Activated naive CD4-positive, alpha-beta T cell (primary cell): ENCODE measurements at places on chromosomes 2 and 18.

DNA sequence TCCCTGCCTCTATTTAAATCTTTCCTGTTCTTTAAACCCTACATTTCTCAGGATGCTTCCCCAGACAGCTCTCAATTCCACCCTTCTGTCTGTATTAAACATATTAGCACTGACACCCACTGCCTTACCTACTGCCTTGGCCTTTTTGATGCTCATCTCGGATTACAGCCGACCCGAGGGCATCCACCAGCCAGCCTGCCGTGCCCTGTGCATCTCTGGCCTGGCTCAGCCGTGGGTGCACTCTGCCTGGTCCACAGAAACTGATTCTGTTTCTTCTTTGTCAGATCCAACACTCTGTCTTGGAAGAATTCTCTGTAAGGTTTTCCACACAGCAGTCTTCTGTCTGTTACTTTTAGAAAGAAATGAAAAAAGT is 27.2 kb downstream of the TANC1 start:
- no peak for DNase-seq

- no peak for DNase-seq
Observed at GRCh38 chr2:150370561-150370960, 116.9 kb downstream of the RND3 start.

- DNase-seq = peak; percentile 2
Observed at GRCh38 chr18:58525517-58525916, 103.4 kb downstream of the ALPK2 start.

GRCh38 chr2:6960659-6961058 is 43.4 kb downstream of the RNF144A start:
- DNase-seq = no peak

DNA sequence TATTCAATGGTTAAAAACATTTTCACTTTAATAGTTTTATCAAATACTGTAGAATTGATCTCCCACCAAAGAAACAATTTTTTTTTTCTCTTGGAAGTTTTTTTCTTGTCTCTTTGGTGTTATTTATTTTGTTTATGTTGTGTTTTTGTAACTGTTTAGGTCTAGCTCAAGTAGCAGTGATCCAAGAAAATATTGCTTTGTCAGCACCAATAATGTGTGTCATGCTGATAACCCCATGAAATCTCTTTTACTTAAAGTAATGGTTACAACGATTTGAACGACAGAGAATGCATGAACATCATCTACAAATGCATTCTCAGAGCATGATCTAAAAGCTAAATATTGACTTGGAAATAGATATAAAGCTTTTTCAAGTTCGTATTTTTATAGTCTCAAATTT is 122.9 kb downstream of the DOK6 start:
- DNase-seq = no peak

- no peak for DNase-seq
Observed at GRCh38 chr18:63083555-63083954, 236.0 kb downstream of the BCL2 start.

DNA sequence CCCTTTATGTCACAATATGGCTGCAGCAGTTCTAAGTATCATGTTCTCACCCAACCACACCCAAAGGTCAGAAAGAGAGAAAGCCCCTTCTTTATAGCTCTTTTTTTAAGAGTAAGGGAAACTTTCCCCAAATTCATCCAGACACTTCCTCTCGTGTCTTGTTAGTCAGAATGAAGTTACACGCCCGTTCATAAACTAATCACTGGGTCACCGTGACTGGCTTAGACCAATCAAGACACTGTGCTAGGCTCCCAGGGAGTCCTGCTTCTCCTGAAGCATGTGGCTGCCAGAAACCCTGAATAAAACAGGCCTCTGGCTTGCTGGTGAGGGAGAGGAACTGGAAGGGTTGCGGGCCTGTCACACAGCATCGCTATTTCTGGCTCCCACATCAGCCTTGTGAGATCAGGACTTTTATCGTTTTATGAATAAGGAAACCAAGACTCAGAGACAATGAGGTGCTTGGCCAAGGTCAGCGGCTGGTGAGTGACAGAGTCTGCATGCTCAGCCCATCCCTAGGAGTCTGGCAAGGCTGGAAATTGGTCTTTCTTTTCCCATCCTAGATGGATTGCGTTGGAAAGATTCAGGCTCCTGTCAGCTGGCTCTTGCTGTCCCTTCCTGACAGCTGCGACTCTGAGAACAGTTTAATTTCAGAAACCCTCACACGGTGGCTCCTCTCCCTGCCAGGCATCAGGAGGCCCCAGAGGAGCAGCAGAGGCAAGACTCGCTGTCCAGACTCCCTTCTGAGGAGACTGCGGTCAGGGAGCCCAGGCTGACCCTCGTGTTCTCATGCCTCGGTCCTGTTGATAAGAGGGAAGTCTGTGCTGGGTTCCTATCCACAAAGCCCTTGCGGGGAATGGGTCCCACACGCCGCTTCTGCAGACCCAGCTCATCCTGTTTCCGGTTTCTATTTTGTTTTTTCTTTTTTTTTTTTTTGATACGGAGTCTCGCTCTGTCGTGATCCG is 104.5 kb upstream of the TAF1B start:
- no peak for DNase-seq

GRCh38 chr2:173669271-173669853 is 295.8 kb downstream of the SP3 start:
- no peak for DNase-seq

DNA sequence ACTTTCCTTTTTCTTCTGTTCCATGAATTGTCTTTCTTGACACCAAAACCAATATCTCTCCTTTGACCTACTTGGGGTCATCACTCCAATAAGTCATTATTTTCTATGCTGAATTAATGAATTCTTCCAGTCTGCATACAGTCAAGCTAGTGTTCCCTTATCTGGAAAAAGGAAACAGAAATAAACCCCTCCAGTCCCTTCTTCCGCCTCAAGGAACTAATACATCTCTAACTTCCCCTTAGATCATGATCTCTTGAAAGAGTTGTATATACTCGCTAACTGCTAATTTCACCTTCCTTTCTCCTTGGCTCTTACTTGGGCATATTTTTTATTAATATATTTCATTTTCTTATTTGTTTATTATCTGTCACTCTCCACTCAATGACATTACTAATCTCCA is 7.3 kb upstream of the ARHGAP15 start:
- no peak for DNase-seq

DNA sequence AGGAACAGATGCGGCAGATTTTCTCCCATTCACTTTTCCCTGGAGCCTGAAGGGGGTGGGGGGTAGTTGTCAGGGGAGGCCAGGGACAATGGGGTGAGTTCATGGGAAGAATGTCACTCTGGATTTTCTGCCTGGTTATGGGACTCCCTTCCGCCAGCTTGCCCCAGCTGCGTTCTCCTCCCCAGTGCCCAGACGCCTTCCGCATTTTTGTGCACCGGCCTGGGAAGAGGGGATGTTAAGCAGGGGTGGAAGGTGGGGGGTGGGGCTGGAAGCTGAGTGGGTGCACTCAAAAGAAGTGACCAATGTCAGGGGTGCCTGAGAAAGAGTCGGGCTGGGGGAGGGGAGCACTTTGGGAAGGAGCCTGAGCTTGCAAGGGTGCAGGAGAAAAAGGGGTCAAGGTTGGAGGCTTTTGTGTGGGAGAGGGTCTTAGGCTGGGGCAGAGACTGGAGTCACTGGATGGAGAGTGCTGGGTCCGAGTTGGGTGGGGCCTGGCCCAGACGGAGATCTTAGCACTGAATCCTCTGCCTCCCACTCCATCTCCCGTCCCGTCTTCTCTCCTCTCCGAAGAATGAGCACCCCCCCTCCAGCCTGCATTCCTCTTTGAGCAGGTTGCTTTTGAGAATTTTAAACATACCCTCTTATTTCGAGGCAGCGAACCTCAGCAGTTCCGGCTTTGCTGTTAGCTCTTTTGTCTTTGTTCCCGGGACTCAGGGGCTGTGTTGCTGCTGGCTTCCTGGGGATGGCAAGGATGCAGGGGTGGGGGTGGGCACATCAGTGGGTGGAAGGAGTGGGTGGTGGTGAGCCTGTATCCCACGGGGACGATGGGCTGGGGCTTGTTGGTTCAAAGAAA is 2.7 kb downstream of the IGFBP2 start:
- no peak for DNase-seq

DNA sequence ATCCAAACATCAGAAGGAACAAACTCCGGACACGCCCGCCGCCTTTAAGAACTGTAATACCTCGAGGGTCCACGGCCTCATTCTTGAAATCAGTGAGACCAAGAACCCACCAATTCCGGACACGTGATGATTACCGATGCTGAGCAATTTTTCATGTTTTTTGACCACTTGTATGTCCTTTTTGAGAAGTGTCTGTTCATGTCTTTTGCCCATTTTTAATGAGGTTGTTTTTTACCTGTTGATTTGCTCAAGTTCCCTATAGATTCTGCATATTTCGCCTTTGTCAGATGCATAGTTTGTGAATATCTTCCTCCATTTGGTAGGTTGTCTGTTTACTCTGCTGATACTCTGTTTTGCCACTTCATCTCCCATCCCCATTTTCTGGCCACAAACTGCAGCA is 150.4 kb downstream of the IRS1 start:
- no peak for DNase-seq

DNA sequence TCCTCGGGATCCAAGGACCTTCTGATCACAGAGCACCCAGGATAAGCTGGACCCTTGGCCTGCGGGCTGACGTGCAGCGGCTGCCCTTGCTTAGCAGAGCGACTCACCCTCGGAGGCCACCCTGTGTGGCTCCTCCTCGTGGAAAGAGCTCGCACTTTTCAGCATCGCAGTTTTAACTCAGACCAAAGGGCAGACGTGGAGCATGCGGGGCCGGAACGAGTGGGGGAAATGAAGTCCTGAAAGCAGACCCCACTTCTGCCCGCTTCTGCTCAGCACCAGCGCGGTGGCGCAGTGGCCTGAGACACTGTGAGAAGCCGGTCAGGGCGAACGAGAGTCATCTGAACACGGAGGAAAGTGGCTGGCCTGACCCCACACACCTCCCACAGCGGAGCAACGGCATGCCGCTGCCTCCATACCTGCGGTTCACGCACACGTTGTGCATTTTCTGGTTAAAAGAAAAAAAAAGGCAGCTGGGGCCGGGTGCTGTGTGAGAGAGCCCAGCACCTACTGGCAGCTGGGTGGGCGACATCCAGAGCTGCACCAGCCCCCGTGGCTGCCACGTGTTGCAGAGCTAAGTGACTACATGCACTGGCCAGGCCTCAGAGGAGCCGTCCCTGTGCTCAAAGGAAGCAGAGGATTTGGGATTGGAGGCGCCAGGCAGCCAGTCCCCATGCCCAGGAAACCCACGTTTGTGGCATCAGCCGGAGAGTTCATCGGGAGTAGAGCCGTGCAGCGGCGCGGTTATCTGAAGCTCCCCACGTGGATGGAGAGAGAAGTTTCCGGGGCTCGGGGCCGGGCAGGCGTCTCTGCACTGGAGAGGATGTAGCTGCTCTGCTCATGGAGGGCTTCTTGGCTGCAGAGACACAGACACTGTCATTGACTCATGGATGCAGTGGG is 89.7 kb downstream of the USP40 start:
- no peak for DNase-seq

DNA sequence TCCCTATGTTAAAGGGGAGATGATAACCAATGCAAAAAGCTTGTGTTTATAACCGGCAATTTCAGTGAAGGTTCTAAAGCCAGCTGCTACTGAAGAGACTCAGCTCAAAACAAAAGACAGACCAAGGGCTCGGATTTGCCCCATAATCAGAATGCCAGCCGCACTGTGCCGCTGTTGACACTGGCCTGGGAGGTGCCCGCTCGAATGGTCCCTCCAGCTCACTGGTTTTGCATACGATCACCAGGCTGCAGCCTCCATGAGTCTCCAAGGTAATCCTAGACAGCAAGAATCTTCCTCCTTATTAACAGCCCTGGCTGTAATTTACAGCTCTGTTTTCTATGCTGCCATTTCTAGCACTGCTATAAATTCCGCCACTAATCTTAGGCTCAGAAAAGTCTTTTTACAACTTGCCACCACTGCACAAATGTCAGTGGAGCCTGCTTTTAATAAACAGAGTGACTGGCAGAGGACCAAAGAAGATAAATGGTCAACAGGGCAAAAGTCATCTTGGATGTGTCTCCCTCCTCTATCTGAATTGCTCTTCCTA is 155.7 kb upstream of the SH3BP4 start:
- DNase-seq = no peak

DNA sequence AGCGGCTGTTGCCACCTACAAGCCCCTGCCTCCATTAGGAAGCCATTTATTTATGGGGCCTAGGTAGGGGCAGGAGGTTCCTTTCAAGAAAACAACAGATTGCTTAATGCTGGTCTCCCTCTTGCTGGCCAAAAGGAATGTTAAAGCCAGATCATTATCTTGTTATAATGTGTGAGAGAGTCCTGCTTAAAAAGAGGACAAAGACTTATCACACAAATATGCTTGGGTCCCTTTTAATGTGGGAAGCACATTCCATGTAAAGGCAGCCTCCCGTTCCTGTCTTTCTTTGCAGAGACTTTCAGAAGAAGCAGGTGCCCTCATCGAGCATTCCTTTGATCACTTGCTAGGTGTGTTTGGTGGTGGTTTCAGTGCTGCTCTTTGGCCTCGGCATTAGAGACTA is 76.4 kb downstream of the AGAP1 start:
- DNase-seq = no peak

- no peak for DNase-seq
Observed at GRCh38 chr18:32915516-32915915, 142.7 kb upstream of the KLHL14 start.

DNA sequence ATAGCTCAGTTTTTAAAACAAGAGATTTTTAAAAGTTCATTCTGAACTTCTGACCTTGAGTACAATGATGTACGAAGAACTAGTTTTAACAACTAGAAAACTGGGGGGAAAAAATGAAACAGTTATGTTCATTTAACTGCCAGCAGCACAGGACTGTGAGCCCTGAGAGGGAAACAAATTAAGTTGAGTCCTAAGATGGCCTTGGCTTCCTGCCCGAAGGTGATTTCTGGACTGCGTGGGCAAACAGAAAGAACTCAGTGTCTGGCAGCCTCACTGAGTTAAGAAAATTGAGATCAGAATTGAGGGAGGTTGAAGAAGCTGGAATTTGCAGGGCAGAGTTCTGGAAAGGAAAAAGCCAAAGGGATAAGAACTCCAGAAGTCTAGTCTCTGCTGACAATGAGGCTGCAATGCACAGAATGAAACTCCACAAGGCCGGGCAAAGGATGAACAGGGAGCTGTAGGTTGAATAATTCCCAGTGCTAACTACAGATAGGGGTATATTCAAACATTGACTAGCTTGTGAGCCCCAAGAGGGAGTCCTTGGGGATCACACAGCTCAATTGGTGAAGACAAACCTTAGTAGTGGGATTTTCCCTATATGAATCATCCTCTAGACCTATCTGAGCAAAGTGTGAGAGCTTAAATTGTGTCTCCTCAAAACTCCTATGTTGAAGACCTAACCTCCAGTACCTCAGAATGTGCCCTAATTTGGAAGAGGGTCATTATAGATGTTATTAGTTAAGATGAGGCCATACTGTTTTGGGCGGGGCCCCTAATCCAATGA is 13.1 kb upstream of the CRACDL start:
- DNase-seq = no peak

DNA sequence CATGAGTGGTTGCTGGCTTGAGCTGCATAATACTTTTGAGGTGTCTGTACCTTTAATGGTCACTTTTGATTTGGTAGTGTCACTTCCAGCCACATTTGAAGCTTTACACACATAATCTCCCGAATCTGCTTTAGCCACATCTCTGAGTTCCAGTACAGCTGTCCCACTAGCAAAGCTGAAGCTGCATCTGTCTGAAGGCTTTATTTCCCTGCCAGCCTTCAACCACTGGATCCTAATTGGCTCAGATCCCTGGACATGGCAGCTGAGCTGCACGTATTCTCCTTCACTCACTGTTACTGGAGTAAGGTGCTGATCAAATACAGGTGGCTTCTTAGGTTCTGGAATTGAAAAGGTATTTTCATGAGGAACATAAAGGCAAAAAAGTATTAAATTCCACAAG is 99.7 kb downstream of the TTN start:
- no peak for DNase-seq

GRCh38 chr2:34936089-34936488 is 1337.0 kb upstream of the FAM98A start:
- DNase-seq = no peak
